ENCODE measurements at places on chromosomes 7 and 10.

DNA sequence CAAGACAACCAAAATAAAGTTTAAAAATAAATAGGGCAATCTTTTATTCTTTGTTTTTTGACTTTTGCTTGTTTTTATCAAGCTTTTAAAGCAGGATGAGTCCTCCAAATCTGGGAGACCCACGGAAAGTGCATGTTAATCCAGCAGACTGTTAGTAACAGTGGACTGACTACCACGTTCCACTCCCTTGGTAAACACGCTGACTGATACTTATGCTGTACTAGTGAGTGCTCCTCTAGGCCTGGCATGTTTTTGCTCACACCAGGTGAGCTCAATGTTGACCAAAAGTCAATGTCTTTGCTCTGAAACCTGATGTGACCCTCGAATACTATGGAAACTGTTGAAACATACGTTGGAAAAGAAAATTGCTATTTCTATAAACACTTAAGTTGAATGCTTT is 88.4 kb downstream of the KIAA1549 start:
- DNase-seq: no peak

- DNase-seq: no peak
These were observed 97.4 kb downstream of the ZRANB1 start for GRCh38 chr10:125039354-125039769.

GRCh38 chr10:75828413-75828812 is 397.0 kb downstream of the LRMDA start:
- no peak for DNase-seq

DNA sequence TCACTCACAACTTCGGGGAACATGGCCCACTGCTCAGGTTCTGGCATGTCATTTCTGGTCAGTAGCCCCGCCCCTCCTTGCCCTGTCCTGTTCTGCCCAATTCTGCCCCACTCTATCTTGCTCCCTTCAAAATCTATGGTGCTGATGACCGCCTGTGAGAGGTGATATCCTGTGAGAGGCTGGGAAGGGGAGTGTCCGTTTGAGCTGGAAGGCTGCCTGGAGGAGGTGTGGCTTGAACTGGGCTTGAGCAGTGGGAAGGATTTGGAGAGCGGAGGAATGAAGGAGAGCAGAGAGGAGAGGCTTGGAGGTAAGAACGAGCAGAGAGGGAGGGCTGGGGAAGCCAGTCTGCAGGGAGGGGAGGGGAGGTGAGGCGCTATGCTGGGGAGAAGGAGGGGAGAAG is 145.3 kb downstream of the RPS24 start:
- DNase-seq: no peak

DNA sequence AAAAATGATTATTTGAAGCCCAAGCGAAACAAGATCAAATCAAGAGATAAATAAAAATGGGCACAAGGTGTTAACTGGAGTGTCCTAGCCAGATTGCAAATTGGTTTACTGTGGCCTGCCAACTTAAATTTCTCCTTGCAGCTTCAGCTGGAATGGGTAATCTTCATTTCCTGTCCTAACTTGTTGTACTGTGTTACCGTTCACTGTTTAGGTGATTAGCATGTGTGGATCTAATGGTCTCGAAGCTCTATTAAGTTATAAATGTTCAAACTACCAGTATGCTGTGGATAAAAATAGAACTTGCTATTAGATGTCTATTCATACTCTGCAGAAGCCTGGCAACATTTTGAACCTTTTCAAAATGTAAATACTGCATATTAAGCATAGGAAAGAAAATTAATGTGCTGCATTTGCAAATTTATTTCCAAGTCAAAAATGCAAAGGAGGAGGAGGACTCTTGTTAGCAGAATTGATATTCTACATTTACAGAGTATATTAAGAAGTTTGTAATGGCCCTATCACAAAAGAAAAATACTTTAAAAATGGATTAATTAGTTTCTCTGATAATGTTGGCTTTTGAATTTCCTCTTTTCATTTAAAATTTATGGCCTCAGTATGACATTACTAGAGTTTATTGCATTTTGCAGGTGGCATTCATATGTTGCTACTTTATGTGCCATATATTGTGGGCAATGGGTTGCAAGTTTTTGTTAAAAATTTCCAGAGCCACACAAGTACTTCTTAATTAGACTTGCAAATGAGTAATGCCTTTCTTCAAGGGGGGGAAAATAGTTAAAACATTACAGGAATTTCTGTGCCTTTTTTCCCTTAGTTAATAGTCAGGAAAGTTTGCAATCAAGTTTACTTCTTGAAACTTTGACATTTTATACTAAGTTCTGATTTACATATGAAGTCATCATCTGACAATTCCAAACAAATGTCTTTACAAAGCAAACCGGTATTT is 92.1 kb downstream of the CABCOCO1 start:
- DNase-seq: no peak

DNA sequence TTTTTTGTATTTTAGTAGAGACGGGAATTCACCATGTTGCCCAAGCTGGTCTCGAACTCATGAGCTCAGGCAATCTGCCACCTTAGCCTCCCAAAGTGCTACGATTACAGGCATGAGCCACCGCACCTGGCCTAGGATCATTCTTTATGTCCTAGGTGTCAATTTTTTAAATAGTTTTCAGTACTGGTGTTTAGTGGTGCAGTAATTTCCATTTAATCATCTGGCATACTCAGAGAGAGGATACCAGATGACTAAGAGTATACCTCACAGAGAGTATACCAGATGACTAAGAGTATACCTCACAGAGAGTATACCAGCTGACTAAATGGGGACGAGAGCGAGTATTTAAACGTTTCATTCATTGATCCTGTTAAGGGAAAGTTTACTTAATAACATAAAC is 37.3 kb upstream of the TMEM248 start:
- DNase-seq: no peak

DNA sequence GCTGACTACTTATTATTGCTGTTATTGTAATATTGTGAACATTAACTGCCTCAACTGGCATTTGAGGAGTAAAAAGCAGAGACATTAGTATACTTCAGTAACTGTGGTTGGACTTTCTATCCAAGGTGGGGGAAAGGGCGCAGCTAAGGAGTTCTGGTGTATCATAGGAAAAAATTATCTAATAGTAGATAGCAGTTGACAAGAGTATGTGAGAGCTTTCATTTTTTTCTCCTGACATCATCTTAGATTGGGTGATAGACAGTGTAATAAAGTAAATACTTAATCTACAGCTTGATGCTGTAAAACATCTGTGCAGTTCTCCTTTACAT is 68.9 kb downstream of the PHTF2 start:
- no peak for DNase-seq

- DNase-seq: peak; percentile 16
These were observed 52.3 kb upstream of the SLC35B4 start for GRCh38 chr7:134368851-134369544.

GRCh38 chr10:64468219-64468618 is 947.0 kb downstream of the REEP3 start:
- DNase-seq: no peak

- DNase-seq: peak; percentile 56
These were observed 699.9 kb downstream of the INHBA start for GRCh38 chr7:41002741-41003610.

DNA sequence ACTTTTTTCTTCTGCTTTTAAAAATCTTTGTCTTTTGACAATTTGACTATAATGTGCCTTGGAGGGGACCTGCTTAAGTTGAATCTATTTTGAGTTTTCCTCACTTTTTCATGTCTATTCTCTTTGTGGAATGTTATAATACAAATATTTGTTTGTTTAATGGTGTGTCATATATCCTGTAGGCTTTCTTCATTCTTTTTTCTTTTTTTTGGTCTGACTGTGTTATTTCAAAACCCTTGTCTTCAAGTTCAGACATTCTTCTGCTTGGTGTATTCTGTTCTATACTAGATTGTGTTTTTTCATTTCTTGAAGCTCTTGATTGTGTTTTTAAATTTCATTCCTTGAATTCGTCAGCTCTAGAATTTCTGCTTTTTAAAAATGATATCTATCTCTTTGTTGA is 228.2 kb downstream of the STK31 start:
- DNase-seq: no peak

GRCh38 chr7:24510759-24511158 is 62.5 kb upstream of the PALS2 start:
- no peak for DNase-seq

- peak; percentile 32 for DNase-seq
These were observed 254.8 kb downstream of the PHF14 start for GRCh38 chr7:11228515-11228914.

DNA sequence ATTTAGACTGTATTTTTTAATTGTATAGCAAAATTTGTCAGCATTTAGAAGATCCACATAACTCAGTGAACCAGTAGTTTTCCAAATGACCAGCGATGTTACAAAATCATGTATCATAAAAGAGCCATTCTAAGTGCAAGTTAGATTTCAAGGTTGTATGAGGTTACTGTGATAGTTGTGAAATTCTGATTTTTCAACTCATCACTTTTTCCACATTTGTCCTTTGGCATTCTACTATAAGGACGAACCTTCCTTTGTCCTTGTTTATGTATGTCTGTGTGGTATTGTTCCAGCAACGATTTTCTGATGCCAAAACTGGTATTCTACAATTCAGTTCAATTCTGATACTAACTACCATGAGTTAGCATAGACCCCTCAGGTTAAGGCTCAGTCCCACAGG is 64.2 kb downstream of the TAX1BP1 start:
- DNase-seq: no peak

DNA sequence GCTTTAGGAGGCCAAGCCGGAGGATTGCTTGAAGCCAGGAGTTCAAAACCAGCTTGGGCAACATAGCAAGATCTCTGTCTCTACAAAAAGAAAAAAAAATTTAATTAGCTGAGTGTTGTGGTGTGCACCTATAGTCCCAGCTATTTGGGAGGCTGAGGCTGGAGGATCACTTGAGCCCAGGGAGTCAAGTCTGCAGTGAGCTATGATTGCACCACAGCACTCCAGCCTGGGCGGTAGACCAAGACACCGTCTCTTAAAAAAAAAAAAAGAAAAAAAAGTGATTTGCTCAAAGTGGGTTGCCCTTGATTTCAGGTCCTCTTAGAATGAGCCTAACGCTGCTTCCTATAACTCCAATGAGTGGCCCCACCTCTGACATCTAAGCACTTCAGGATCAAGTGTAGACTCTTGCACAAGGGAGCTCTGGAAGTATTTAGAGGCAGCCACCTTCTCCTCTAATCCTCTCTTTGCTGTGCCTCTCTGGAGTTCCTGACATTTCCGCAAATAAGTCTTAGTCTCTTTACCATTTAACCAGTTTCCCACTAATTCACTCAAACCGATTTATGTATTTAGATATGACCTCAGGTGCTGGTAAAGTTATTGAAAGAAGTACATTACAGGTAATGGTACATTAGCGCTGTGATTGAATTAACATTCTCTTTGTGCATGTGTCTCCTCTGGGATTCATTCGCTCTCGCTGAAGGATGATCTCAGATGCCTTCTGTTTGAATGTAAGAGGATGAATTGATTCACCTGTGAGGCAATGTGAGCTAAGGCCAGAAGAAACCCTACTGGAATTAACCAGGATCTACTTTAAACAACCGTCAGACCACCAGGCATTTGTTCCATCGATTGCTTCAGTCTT is 60.8 kb upstream of the CELF2 start:
- DNase-seq: no peak

DNA sequence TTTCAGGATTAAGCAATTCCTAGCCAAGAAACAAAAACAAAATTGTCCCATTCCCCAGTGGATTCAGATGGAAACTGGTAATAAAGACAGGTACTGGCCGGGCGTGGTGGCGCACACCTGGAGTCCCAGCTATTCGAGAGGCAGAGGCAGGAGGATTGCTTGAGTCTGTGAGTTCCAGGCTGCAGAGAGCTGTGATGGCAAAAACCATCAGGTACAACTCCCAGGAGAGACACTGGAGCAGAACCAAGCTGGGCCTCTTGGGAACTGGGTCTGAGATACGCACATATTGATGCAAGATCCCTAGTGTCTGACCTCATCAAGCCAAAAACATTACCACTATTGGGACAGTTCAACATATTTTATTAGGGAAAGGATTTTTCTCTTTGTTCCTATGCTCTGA is 84.0 kb upstream of the ANLN start:
- DNase-seq: no peak

DNA sequence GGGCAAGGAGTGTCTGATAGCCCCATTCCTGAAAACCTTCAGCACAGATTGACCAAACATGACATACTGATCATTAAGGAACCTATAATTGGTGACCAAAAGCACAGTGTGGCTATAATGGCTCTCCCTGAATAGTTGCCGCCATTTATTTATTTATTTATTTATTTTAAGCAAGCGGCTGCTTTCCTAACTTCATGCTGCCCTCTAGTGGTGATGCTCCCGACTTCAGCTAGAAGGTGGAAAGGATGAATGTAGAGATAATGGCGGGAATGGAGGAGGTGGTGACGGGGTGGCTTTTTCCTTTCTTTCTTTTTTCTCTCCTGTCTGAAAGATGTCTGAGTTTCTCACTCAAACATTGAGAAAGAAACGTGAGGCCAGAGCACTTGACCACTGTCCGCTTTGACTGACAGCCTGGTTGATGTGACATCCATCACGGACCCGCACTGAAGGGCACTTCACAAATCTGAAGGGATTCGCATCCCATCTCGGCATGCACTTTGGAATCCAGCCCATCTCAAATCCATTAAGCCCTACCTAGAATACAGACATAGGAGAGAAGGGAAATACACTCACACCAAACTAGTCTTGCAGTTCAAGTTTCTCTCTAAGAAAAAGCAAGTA is 1090.1 kb downstream of the KCNMA1 start:
- peak; percentile 85 for DNase-seq

GRCh38 chr7:19561121-19561805 is 147.6 kb downstream of the POLR1F start:
- DNase-seq: no peak

DNA sequence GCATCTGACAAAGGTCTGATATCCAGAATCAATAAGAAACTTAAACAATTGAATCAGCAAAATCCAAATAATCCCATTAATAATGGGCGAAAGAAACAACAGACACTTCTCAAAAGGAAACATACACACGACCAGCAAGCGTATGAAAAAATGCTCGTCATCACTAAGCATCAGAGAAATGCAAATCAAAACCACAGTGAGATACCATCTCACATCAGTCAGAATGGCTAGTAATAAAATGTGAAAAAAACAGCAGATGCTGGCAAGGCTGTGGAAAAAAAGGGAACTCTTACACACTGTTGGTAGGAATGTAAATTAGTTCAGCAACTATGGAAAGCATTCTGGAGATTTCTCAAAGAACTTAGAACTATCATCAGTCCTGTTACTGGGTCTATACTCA is 496.7 kb downstream of the SH2D4B start:
- DNase-seq: no peak

DNA sequence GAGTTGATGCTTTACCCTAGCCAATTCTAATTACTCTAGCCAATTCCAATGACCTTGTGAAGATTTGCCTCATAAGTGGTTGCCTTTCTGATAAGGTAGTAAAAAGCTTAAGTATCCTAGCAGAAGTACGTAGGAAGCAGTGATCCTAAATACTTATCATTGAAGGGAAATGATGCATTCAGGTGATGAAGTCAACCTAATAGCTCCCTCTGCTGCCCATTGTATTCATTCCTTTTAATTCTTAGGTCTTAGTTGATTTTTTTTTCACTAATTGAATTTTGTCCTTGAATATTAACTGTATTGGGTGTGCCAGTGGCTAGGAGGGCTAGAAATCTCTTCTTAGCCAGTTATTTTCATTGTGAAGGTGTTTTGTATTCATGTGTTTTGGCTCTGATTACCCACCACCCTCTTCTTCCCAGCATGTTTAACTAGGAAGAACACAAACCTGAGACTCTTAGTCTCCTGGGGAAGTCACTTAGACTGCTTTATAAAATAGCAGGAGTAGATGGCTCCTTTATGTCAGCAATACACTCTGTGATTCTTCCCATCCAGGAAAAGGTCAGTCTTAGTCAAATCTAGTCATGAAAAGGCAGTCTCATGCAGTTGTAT is 46.3 kb downstream of the PLEKHA8 start:
- no peak for DNase-seq
